Activated CD8-positive, alpha-beta T cell treated with anti-CD3 and anti-CD28 coated beads for 36 hours (primary cell): ENCODE measurements at places on chromosomes 1 and 21. TPM values are rescaled to one million over a fixed set of nuclear protein-coding genes. Genes with fewer than 3 reads are reported as not detected.

DNA sequence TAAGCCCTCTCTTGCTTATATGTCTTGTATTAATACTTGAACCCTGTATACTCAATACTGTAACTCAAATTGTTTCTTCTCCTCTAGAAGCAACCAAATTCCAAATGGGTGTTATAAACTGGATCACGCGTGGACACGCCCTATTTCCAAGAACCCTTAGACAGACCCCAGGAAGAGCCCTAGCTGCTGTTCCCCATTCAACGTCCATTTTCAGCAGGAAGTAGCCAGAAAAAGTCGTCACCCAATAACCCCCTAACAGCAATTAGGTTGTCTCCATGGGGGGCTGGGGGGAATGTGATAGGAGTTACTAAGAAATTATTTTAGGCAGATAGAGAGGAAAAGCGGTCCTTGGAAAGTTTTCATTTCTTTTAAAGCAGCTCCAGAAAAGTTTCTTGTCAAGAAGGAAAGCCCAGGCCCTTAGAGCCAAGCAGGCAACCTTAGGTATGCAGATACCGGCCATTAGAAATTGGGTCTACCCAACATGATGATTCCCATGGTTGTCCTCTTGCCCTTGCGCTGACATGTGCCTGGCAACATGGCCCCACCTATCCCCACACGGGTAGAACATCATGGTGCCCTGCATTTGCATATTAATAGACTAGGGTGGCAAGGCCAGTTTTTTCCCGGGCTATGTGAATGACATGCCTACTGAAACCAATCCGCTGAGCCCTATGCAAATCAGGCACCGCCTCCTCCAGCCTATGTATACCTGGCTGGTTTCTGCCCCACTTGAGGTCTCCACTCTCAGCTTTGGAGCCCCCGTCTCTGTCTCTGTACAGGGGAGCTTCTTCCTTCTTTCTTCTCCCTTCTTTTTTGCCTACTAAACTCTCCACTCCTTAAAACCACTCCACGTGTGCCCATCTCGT, 4.0 kb upstream of the CD46 start:
- H3K4me3 ChIP-seq: no peak overlapping the region
- DNase-seq: no peak
- H3K4me1 ChIP-seq: peaks cover 28% of the 10 kb centered on the region
- no peaks in the 10 kb centered on the region for H3K27me3 ChIP-seq
- H3K27ac ChIP-seq: no peak overlapping the region

GRCh38 chr1:150513351-150513791, 2.2 kb upstream of the FALEC start:
- DNase-seq: no peak
- no peak overlapping the region for H3K27ac ChIP-seq
- peaks cover 12% of the 10 kb centered on the region for H3K4me1 ChIP-seq
- H3K4me3 ChIP-seq: no peak overlapping the region

GRCh38 chr1:43238991-43239469, 30.8 kb upstream of the TMEM125 start:
- no peaks in the 10 kb centered on the region for H3K4me1 ChIP-seq
- no peak overlapping the region for H3K4me3 ChIP-seq
- H3K27me3 ChIP-seq: no peaks in the 10 kb centered on the region
- no peak for DNase-seq
- H3K27ac ChIP-seq: no peak overlapping the region
- H3K36me3 ChIP-seq: no peaks in the 10 kb centered on the region

- no peaks in the 10 kb centered on the region for H3K27me3 ChIP-seq
- H3K36me3 ChIP-seq: peaks cover 30% of the 10 kb centered on the region
- no peak overlapping the region for H3K4me3 ChIP-seq
- no peaks in the 10 kb centered on the region for H3K4me1 ChIP-seq
- H3K27ac ChIP-seq: no peak overlapping the region
- DNase-seq: no peak
Observed at GRCh38 chr1:233253832-233254331, 41.6 kb downstream of the PCNX2 start.

DNA sequence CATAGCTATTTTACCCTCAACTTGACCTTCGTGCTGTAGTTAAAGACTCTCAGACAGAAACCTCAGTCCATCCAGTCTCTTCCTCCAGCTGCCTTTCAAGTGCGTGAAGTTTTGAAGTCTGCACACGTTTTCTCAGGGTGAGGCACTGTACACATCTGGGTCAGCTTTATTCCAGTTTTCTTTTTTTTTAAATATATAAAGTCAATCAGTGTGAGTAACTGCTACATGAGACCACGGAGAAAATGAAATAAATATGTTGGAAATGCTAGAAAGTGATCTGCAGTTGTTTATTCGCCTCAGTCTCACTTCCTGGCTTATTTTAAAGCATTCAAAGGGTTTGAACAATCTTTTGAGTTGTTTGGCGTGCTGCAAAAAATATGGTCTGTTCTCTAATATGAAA, 135.7 kb downstream of the ROR1 start:
- no peak for DNase-seq
- H3K4me1 ChIP-seq: no peaks in the 10 kb centered on the region
- no peak overlapping the region for H3K27ac ChIP-seq
- H3K36me3 ChIP-seq: no peaks in the 10 kb centered on the region

DNA sequence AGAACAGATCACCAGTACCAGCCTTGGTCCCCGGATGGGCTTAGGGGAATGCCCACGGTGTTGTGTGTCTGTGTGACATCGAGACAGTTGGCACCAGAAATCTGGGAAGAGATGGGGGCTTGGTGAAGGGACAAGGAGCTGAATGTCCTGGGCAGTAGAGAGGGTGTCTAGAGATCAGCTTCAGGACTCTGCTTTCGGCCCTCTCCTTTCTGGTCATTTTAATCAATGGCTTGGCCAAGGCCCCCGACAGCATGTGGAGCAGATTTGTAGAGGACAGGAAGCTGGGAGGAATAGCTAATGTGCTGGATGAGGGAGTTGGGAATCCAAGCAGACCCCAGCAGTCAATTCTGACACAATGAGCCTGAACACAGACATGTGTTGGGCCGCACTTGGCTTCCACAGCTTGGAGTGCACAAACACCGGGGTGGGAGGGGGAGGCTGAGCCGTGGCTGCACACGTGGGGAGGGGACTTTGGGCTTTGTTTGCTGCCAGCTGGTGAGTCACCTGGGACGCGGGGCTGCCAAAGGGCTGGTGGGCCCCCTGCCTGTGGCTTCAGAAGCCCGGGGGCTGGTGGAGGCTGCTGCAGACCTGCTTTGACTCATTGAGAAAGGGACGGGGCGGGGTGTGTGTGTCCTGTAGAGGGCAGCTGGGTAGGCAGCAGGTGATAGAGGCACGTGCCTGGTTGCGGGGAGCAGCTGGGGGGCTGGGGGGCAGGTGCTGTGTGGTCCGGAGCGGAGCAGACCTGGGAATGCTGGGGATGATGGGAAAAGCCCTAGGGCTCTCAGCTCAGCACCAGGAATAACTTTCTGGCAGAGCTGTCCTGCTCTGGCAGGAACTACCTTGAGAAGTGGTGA, 20.9 kb downstream of the SLC1A7 start:
- DNase-seq: peak; percentile 66
- no peaks in the 10 kb centered on the region for H3K4me1 ChIP-seq
- H3K27ac ChIP-seq: no peak overlapping the region
- H3K36me3 ChIP-seq: no peaks in the 10 kb centered on the region

DNA sequence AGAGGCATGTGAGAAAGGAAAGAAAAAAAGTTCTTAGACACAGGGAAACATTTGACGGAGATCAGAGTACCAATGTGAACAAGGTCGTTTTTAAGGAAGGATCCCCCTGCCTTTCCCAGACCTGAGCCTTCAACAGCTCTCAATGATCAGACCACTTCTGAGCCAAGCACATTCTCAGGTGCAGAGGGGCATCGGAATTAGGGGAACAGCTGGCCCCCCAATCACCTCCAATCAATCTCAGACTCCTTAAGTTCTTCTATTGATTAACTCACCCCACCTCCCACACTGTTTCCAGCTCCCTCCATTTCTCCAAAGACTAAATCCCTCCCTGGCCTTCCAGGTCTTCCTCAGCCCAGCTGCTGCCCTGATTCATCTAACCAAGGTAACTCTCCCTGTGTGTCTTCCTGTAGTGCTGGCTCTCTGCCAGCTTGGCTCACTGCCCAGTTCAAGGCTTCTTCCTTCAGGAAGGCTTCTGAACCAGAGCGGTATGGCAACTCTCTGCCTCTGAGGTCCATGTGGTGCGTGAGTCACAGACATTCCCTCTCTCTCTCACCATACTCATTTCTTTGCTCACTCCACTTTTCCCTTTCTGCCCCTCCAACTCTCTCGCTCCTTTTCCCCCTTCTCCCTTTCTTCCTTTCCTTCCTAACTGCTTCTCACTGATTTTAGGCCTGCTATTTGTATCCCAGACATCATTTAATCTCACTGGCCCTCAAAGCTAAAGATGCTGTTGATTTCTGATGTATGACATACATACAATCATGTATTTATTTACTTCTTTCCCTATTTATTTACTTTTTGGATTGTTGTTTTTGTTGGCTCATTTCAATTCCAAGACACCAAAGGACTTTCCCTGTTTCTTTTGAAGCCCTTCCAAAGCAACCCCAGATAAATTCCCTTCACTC, 18.1 kb downstream of the CFAP45 start:
- H3K4me1 ChIP-seq: no peaks in the 10 kb centered on the region
- no peak overlapping the region for H3K27ac ChIP-seq
- H3K4me3 ChIP-seq: no peak overlapping the region
- H3K27me3 ChIP-seq: no peaks in the 10 kb centered on the region
- no peaks in the 10 kb centered on the region for H3K36me3 ChIP-seq

DNA sequence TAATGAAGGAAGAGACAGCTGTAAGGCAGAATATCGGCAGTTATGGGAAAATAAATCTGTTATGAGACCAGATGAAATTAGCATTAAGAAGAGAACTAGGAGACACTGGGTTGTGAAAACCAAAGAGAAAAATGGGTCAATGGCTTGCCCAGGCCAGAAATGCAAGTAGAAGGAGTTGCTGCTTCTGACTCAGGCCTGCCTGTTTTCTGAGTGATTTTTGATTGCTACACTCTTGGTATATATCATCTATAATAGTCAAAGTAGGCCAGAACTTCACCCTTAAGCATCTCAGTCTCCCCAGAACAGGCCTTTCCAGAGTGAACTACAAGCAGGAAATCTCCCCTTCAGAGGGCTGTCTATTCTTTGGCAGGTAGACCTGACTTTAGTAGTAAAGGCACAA, 107.0 kb downstream of the NRIP1 start:
- H3K4me1 ChIP-seq: no peaks in the 10 kb centered on the region
- no peaks in the 10 kb centered on the region for H3K27me3 ChIP-seq
- no peak for DNase-seq
- H3K36me3 ChIP-seq: no peaks in the 10 kb centered on the region
- no peak overlapping the region for H3K4me3 ChIP-seq

DNA sequence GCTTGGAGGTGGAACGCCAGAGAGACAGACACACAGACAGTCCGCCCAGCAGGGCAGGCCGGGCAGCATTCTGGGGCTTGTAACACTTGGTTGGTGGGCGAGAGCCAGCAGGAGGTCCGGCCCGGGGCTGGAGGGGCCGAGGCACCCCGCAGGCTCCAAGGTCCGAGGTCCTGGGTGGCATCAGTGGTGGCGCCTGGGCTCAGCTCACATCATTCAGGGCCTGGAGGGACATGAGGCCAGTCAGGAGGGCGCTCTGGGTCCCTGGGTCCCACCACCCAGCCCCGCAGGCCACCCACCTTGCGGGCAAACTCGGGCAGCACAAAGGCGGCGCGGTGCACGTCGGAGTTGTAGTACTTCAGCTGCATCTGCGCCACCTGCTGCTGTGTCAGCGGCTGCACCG, 5.2 kb downstream of the SRM start:
- no peaks in the 10 kb centered on the region for H3K27me3 ChIP-seq
- no peak overlapping the region for H3K4me3 ChIP-seq
- peaks cover 31% of the 10 kb centered on the region for H3K36me3 ChIP-seq
- H3K27ac ChIP-seq: no peak overlapping the region
- no peak for DNase-seq

DNA sequence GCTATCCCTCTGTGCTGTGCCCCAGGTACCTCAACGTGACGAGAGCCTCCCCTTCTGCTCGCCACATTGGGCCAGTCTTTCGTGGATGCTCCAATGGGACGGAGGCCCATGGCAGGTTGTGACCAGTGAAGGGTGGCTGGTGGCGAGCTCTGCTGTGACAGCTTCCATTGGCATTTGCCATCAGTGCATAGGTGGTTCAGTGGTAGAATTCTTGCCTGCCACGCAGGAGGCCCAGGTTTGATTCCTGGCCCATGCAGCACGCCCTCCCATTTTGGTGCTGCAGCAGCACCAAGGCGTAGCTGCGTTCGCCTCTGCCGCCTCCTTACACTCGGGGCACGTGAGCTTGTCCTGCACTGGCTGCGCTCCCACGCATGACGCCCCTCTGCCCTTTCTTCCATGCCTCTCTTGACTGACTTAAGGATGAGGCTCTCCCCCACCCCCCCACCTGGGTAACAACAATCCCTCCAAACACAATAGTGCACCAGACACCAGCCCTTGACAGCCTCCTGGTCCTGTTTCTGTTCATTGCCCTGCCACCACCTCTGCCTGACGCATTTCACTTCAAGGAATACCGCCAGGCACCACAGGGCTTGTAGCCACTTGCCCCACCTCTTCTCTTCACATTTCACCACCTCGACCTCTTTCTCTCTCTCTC, 24.7 kb upstream of the FCGR2A start:
- no peaks in the 10 kb centered on the region for H3K36me3 ChIP-seq
- no peak overlapping the region for H3K27ac ChIP-seq
- peaks cover 13% of the 10 kb centered on the region for H3K27me3 ChIP-seq

- no peak for DNase-seq
- H3K4me3 ChIP-seq: no peak overlapping the region
- no peaks in the 10 kb centered on the region for H3K36me3 ChIP-seq
- no peaks in the 10 kb centered on the region for H3K27me3 ChIP-seq
- peak overlapping the region; percentile 95 for H3K27ac ChIP-seq
Observed at GRCh38 chr1:24393892-24394291, 19.7 kb downstream of the STPG1 start.

DNA sequence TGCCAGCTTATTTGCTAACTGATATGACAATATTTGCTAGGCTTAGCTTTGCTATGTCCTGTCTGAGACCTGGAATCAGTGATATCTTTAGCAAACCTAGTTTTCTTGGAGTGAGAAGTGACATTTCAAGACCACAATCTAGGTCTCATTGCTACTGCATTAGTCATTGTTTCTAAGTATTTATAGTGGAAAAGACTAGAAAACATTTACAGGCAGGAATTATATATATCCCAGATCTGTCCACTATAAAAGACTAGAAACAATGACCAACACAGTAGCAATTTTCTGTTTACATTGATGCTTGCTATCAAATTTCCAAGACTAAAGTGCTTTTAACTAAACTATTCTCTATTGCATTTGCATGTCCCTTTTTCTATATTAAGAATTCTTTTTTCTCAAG, 5.0 kb upstream of the RGS18 start:
- DNase-seq: no peak
- no peak overlapping the region for H3K4me3 ChIP-seq
- no peaks in the 10 kb centered on the region for H3K36me3 ChIP-seq
- no peaks in the 10 kb centered on the region for H3K27me3 ChIP-seq
- H3K27ac ChIP-seq: no peak overlapping the region

GRCh38 chr1:151131701-151132334, 14.6 kb downstream of the SEMA6C start:
- peaks cover 12% of the 10 kb centered on the region for H3K4me1 ChIP-seq
- no peak for DNase-seq
- peak overlapping the region; percentile 69 for H3K4me3 ChIP-seq
- no peaks in the 10 kb centered on the region for H3K36me3 ChIP-seq

Gene NES
- total RNA-seq: not detected

Gene RPE65
- total RNA-seq: not detected

Gene SLC35F3
- total RNA-seq: 3.5 TPM

Gene MFAP2
- not detected for total RNA-seq
